Mammary epithelial cell (primary cell): ENCODE measurements at places on chromosomes 5 and 9.

- DNase-seq, result no peak
These were observed 43.4 kb upstream of the BICD2 start for GRCh38 chr9:92807757-92808725.

- DNase-seq, result peak; percentile 90
These were observed 40.4 kb upstream of the FGF1 start for GRCh38 chr5:142726188-142726731.

DNA sequence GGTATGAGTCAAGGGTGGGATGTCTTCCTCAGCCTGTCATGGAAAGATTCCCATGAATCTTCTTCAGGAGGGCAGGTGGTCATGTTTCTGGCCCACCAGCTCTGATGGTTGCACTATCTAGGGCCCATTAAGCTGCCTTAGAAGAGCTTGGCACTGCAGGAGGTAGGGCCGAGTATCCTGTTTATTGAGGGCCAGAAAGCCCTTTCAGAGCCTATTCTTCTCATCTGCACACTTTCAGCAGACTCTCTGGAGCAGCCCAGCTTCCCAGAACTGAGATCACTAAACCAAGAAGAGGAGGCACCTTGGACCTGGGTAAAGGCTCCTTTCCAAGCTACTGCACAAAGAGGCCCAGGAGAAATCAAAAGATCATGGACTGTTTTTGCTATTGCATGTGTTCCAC, 146.5 kb downstream of the MTX3 start:
- DNase-seq, result no peak

GRCh38 chr9:107862323-107862722, 372.8 kb upstream of the KLF4 start:
- DNase-seq, result no peak

- no peak for DNase-seq
These were observed 34.7 kb downstream of the DIRAS2 start for GRCh38 chr9:90607701-90608516.
